Activated CD8-positive, alpha-beta memory T cell treated with anti-CD3 and anti-CD28 coated beads for 1 hour (primary cell): ENCODE measurements at places on chromosomes 2 and 18.

- DNase-seq, result no peak
Observed at GRCh38 chr2:138689705-138690104, 90.5 kb downstream of the NXPH2 start.

GRCh38 chr2:84417453-84418145 lies 41.5 kb downstream of the SUCLG1 start:
- no peak for DNase-seq

GRCh38 chr2:212928681-212929080 lies 222.7 kb downstream of the IKZF2 start:
- DNase-seq, result no peak

DNA sequence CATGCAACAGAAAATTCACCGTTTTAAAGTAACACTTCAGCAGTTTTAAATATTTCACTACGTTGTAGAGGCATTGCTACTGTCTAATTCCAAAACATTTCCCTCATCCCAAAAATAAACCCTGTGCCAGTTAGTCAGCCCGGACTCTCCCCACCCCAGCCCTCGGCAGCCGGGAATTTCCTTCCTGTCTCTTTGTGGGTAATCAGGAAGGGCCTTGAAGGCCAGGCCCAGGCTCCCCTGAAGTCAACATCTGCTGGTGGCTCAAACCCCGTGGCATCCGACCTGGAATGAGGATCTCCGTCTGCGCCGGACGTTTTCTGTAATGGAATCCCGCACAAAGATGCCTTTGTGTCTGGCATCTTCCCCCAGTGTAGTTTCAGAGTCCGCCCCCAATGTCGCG lies 219.6 kb downstream of the SNTG2 start:
- DNase-seq, result no peak

DNA sequence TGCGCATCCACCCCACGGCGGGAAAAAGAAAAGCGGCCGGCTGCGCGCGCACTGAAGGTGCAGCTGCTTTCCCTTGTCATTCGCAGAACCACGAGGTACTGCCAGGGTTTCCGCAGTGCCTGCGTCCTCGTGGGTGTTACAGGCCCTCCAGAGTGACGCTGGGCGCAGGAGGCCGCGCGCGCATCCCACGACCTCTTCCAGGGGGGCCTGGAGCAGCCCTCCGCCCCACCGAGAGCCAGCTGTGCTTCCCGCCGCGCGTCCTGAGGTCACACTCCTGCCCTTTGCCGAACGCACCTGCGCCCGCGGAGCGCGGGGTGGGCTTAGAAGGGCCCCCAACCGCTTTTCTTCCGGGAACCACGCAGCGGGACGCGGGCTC lies 378 bp upstream of the IAH1 start:
- DNase-seq, result peak; percentile 47

GRCh38 chr2:85925216-85925671 lies 36.5 kb upstream of the ST3GAL5 start:
- no peak for DNase-seq

GRCh38 chr2:20175931-20176330 lies 49.0 kb downstream of the SDC1 start:
- no peak for DNase-seq

DNA sequence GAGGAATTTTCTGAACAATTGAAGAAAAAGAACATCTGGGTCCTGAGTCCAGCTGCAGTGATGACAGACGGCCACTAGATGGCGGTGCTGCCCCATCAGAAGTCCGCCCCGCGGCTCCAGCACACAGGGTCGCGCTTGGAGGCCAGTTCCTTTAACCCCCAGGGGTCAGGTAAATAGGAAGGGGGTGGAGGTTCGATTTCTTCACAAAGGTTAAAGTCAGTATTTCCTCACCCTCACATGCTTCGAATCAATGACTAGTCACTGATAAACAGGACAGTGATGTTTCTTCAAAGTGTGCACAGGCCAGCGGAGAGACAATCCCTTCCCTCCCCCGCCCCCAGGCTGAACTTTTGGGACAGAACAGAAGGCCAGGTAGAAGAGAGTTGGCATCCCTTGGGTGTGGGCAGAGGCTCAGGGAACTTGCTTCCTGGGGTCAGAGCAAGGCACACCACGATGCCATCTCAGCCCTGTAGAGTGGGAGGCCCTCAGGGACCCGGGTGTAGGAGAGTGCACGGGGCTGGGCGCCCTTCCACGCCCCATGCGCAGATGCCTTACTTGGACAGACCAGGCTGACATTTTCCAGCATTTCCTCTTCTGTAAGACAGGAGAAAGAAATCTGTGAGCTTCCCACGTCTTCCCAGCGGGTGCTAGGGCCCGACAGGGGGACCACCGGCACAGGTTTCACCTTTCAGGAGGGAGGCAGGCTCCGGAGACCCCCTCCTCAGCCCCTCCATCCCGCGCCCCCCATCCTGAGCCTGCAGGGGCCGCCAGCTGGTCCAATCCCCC lies 722 bp downstream of the APOB start:
- peak; percentile 43 for DNase-seq

- no peak for DNase-seq
Observed at GRCh38 chr2:212961255-212961654, 190.2 kb downstream of the IKZF2 start.

- no peak for DNase-seq
Observed at GRCh38 chr2:189522435-189523151, 58.0 kb downstream of the SLC40A1 start.

DNA sequence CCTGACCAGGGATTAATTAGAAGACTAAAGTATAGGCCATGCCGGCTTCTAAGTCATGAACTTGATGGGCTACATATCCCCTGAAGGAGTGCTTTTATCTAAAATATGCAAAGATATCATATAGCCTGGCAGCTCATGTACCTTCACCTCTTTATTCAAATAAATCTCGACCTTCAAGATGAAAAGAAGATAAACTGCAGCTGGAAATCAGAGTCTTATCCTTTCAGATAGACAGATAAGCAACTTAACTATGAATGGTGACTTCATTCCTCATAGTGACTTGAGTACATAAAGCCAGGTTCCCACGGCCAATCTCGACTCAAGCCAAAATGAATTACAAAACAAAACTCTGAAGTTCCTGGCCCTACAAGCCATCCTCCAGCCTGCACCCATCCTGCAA lies 165.3 kb upstream of the KLHL29 start:
- DNase-seq, result no peak
